ENCODE measurements at places on chromosomes 12 and 14. TPM values are rescaled to one million over a fixed set of nuclear protein-coding genes. Genes with fewer than 3 reads are reported as not detected.

The TMEM119 gene
- not detected for total RNA-seq

The AMHR2 gene
- total RNA-seq = not detected

The SSTR1 gene
- total RNA-seq = not detected

The IFNG-AS1 gene
- total RNA-seq = not detected

The TSPAN19 gene
- 0.24 TPM for total RNA-seq

The NOS1 gene
- total RNA-seq = not detected

The C14orf39 gene
- total RNA-seq = not detected

The CNTN1 gene
- total RNA-seq = 17.8 TPM

The CAPRIN2 gene
- total RNA-seq = 17.2 TPM

The BAZ1A gene
- 36.2 TPM for total RNA-seq

The KRT80 gene
- total RNA-seq = 2.7 TPM

The DUSP16 gene
- total RNA-seq = 11.2 TPM

The SYT1 gene
- 20.6 TPM for total RNA-seq

The KRT78 gene
- total RNA-seq = not detected

The KRT73 gene
- not detected for total RNA-seq

The AGAP2 gene
- 0.33 TPM for total RNA-seq

The PRH2 gene
- not detected for total RNA-seq

The RDH16 gene
- not detected for total RNA-seq

The HPD gene
- 0.17 TPM for total RNA-seq

The KCNC2 gene
- total RNA-seq = not detected

The GLIPR1L1 gene
- not detected for total RNA-seq

The HOXC6 gene
- total RNA-seq = 10.9 TPM

The LGR5 gene
- total RNA-seq = not detected

The OAS1 gene
- total RNA-seq = 4.2 TPM
